ENCODE measurements at places on chromosomes 4 and X.

- DNase-seq, result no peak
Observed at GRCh38 chr4:77538574-77539157, 67.0 kb upstream of the CXCL13 start.

GRCh38 chrX:15812192-15812938 lies 22.1 kb downstream of the ZRSR2 start:
- DNase-seq, result peak; percentile 90

GRCh38 chr4:187432310-187432709 lies 563.3 kb upstream of the ZFP42 start:
- DNase-seq, result no peak

DNA sequence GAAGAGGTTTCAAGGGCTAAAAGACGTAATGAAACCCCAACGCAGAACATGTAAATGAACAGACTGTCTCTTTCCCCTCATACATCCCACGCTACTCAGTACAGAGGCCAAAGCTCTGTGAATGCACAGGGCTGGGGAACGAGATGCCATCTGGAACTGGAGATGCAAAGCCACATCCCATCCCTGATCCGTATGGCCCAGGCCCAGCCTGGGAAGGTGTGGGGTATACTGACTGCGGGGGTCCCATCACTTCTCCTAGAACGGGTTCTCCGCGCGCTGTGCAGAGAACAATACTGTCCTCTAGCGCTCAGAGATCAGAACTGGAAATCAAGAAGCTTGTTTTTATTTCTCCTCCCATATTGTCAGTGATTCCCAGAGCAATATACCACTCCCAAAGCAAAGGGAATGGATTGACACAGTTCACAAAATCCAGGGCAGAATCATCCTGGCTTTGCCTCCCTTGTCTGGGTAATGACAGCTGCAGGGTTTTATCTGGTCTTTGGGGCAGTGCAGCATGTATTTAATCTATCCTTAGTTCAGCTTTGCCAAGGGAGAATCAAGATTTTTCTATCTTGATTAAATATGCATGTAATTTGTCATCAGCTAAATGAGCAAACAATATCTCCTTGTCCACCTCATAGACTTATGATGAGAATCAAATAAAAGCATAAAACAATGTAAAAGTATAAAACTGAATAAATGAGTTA lies 47.3 kb upstream of the TLR3 start:
- DNase-seq, result no peak

- peak; percentile 33 for DNase-seq
Observed at GRCh38 chrX:153727123-153727931, 2.7 kb downstream of the ABCD1 start.

DNA sequence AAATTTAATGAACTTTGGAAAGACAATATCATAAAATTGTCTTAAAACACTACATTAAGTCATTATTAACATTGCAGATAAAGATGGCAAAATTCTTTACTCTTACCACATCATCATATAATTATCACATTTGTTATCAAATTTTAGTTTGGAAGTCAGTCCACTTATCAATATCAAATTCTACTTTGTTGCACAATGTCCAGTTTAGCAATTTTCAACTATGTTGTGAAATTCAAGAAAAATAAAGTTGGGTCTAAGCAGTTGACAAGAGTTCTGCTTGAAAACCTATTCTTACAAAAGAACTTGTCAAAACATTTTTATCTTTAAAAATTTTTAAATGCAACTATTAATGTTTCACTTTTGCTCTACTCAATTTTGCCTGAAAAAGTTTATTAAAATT lies 44.7 kb upstream of the TET2 start:
- DNase-seq, result no peak

GRCh38 chrX:44474410-44474809 lies 68.2 kb downstream of the FUNDC1 start:
- no peak for DNase-seq

DNA sequence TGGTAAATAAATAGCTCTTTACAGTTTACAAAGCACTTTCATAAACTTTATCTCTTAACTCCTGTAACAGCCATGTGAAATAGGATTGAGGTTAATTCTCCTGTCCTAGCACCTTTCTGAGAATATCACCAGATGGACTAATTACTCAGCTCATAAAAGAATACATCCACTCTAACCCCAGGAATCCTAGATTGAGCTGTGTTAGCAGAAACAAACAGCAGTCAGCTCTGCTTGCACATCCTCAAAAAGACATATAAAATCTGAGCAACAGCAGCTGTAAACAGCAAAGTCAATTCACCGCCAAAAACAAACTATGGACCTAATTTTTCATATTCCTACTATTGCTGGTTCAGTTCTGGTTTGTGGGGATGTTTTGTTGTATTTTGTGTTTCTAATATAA lies 182.8 kb downstream of the QDPR start:
- DNase-seq, result no peak

DNA sequence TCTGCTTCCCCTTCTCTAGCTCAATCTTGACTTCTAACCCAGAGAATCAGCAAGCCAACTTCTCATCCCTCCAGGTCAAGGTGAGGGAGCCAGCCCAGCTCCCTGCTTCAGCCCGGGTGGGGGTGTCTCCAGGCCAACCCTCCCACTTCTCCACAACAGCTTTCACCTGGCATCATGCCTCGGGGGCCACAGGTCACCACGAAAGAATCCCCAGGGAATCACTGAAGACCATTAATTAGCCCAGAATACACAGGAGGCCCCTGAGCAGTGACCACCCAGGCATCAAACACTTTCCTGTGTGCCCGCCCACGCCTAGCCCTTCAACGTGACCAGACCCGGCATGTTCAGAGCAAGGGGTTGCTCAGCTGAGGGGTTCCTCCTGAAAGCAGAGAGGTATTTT lies 646.7 kb downstream of the BCOR start:
- no peak for DNase-seq

DNA sequence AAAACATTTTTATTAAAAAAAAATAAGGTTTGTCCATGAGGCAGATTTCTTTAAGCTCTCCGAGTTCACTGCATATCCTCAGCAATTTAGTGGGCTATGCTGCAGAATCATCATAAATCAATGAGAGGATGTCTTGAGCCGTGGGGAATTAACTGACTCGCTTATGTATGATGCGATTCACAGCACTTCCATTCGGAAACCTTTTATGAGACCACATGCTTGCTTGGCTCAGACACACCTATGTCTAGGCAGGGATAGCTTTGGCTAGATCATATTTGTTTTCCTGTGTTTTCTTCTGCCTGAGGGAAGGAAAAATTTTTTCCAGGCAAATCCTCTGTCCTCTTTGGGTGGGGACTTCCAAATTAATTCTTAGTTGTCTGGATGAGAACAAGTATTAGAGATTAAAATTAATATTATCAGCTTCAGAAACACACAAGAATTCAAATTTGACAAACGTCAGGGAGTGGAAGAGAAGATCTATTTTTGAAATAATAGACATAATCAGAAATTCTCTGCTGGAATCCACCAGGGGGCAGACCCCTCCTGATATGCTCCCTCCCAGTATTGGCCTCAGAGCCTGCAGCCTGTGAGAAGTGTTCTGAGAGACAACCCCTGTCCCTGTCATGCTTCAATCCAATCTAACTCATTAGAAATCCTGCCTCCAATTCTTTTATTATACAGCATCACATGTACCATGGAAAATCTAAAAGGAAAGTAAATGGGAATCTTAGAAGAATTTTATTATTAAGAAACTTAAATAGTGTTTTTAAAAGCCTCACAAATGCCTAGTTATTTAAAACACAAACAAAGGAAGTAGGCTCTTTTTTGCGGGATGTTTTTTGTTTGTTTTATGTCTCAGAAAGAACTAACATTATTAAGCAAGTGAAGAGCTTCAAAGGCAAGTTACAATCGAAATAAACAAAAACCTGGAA lies 345.1 kb upstream of the TACR3 start:
- DNase-seq, result peak; percentile 5

- DNase-seq, result peak; percentile 21
Observed at GRCh38 chr4:89056953-89057398, at the start of gene FAM13A. Gene FAM13A, minus strand, starts transcription at chr4:89057185. Its CDS starts 221 bp downstream, at chr4:89056964.
